ENCODE measurements at places on chromosomes 4 and X.

- no peak for DNase-seq
Measured at GRCh38 chrX:30144221-30144620, 71.1 kb upstream of the MAGEB2 start.

GRCh38 chr4:76764251-76764650 is 133.7 kb downstream of the SOWAHB start:
- no peak for DNase-seq

- DNase-seq, result no peak
Measured at GRCh38 chr4:88606832-88607231, 14.6 kb downstream of the HERC3 start.

DNA sequence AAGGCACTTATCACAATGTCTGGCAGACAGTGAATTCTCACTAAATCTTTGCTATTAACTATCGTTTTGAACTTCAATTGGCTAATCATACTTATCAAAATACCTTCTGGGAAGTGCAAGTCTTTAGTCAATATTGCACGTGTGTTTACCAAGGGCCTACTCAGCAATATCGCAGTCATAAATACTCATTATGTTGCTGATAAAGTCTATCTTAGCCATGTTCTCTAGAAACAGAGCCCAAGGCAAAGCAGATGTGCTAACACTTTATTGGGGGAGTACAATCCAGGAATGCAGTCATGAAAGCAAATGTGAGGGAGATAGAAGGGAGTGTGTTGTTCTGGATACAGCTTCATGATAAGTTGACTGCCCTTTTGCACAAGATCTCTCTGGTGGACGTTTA is 90.5 kb downstream of the FBXO8 start:
- no peak for DNase-seq

DNA sequence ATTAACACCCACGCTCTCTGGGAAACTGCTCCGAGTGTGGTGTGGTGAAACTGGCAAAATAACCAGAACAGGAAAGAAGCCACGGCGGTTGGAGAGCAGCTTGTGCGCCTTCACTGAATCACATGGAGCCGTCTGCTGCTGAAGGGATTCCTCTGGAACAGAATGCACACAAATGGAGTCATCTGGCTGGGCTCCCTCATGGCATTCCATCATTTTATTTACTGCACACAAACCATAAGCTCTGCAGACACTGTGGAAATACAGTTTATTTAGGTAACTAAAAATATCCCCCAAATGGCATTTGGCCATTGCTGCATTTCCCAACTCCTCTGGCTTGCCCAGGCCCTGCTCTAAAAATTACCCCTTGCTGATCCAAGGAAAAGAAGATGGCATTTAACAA is 187.0 kb upstream of the S100G start:
- no peak for DNase-seq

DNA sequence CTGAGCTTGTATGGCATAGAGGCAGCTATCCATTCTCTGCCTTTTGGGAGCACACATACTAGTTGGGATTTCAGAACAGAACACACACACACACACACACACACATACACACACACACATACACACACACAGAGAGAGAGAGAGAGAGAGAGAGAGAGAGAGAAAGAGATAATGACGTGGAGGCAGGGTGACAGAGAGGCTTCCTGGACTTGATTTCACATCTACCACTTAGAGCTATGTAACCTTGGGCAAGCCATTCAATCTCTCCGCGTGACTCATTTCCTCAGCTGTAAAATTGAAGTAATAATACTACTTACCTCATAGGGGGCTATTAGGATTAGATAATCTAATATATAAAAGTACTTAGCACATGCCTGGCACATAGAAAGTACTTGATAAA is 12.3 kb upstream of the GRIA3 start:
- DNase-seq, result no peak

- DNase-seq, result no peak
Measured at GRCh38 chrX:120207009-120207605, 43.5 kb upstream of the ZBTB33 start.

DNA sequence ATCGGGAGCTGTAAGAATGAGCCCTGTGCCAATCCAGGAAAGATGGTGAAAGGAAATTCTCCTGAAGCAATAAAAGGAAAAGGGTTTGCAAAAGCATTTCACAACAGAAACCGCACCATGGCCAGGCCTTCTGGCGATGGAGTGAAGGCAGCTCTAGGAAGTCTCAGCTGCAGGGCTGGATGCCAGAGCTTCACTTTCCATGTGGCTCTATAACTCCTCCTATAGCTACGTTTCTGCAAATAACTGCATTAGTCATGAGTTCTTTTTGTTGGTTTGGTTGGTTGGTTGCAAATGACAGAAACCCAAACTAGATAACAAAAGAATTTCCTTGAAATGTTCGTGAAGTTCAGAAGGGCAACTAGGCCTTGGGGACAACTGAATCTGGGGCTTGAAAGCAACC is 84.6 kb downstream of the RELL1 start:
- peak; percentile 65 for DNase-seq

DNA sequence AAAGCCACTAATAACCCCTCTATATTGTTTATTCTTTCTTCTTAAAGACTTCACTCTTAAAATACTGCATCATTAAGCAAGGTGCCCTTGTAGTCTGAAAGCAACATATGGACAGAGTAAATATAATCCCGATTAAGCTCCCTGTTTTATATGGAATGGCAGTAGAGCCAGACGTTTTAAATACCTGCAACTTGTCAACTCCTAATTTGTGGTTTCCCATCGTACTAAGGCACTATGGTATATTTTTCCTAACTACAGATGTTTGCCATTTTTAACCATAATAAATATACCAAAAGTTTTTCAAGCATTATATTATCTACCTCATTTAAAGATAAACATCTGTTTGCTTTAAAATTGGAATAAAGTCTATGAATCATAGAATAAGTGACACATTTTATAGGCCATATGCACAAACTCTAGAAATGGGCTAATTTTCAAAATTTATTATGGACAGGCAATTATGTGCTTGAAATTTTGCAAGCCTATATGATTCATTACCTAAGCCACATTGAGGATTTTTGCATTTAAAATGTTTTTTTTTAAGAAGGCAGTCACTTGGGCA is 194.6 kb downstream of the FRMPD4 start:
- DNase-seq, result no peak

GRCh38 chr4:75678965-75679364 is 5.8 kb upstream of the G3BP2 start:
- DNase-seq, result no peak

- DNase-seq, result no peak
Measured at GRCh38 chrX:17056868-17057608, 110.6 kb downstream of the REPS2 start.

GRCh38 chr4:176838601-176839433 is 46.1 kb upstream of the VEGFC start:
- peak; percentile 39 for DNase-seq

- DNase-seq, result no peak
Measured at GRCh38 chrX:95055991-95056390, 1382.0 kb downstream of the FAM133A start.
